ENCODE measurements at places on chromosomes 5 and 9. TPM values are rescaled to one million over a fixed set of nuclear protein-coding genes. Genes with fewer than 3 reads are reported as not detected.
A peak's percentile ranks its signal among the peaks of the same experiment; 100 is the strongest.

DNA sequence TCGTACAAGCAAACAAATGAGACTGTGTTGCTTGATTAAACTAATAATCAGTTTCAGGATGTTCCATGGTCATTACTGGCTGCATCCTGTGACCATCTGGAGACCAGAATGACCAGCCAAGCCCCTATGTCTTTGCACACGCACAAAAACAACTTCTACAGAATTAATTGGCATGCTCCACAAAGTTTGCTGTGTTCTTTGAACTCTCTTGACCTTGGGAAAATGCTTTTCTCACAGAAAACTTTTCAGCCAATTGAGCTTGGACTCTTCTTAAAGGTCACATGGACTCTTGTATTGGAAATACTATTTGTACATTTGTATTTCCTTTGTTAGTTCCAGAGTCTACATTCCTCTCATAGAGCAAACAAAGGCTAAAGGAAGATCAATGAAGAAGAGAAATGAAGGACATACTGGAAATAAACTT is 147.8 kb downstream of the ARRDC3 start:
- no peak for DNase-seq

- no peak for DNase-seq
Measured at GRCh38 chr5:145943674-145944121, 7.3 kb downstream of the SH3RF2 start.

The HSD17B3 gene
- not detected for total RNA-seq

GRCh38 chr9:120909904-120910303 is 16.7 kb downstream of the TRAF1 start:
- peak; percentile 89 for DNase-seq

GRCh38 chr5:99879791-99880511 is 655.2 kb upstream of the FAM174A start:
- no peak for DNase-seq

DNA sequence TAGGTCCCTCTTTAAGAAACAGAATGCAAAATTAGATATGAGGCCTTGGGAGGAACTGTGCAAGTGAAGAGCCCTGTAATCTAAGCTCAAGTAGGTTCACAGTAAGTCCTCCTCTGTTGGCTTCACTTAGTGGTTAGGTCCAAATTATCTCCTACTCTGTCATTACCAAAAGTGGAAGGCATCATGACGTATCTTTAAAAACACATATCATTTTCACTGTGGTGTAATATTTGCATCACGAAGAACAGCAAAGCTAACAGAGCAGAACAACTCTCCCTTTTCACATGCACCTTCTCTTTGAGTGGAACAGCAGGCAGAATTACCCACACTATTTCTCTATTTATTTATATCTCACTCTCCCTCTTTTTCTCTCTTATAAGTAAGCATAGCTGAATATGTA is 240.5 kb upstream of the CCNH start:
- no peak for DNase-seq

GRCh38 chr9:131977109-131977838 is 102.4 kb downstream of the MED27 start:
- DNase-seq, result no peak

- no peak for DNase-seq
Measured at GRCh38 chr5:69415584-69415958, 655 bp downstream of the MARVELD2 start.

The OSMR gene
- 27.9 TPM for total RNA-seq

All from A172 (cell line).